ENCODE measurements at places on chromosomes 3 and 15.
A peak's percentile ranks its signal among the peaks of the same experiment; 100 is the strongest.

- no peak for DNase-seq
Observed at GRCh38 chr3:2568929-2569328, 470.3 kb downstream of the CNTN4 start.

DNA sequence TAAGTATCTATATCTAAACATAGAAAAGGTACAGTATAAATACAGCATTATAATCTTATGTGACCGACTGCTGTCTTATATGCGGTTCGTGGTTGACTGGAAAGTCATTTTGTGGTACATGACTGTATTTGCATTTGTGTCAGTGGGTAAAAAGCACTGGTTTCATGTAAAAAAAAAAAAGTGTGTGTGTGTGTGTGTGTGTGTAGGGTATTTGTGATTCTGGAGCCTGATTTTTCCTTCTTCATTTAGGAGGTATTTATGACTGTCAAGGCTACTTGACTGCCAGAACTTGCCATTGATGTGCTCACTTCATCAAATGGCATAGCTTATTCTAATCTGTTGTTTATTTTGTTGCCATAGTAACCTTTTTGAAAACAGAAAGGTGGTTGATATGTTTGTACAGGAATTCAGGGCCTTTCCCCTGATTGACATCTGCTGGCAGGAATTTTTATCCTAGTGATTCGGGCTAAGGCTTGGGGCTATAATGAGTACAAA, 63.2 kb downstream of the AKAP13 start:
- peak; percentile 83 for DNase-seq

- no peak for DNase-seq
Observed at GRCh38 chr3:70607469-70607868, 295.0 kb upstream of the MDFIC2 start.

GRCh38 chr3:77707281-77707680, 667.4 kb downstream of the ROBO2 start:
- no peak for DNase-seq

DNA sequence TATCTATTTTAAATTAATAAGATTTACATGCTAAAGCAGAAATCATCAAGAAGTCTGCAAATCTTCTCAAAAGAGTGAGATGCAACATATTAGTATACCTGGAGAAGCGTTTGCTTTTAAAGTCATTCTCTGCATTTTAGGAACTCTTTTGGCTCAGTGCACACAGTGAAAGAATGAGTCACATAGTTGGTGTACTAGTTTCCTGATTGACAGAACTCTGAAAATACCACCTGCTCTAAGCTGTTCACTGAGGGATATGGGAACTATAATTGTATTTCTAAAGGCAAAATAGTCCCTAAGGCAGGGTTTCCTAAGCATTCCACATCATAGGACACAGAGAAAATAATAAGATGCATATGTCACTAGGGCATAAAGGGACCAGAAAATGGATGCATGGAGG, 838.5 kb downstream of the DIPK2A start:
- no peak for DNase-seq

DNA sequence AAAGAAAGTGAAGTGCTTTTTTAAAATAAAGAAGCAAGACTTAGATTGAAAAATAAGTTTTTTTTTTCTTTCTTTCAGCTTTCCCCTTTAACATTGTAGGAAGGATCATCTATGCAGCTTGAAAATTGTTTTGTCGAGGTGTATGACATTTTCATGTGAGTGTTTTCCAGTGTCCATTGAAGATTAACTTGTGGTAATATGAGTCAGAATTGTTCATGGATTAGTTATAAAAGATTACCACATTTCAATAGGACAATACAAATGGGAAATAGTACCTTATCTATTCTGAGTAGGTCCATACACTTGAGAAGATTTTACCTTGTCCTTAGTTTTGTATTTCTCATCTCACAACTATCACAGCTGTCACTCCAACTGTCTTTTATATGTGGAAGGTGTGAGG, 1234.7 kb downstream of the NSUN3 start:
- DNase-seq, result no peak
